Glutamatergic neuron (in vitro differentiated cells): ENCODE measurements at places on chromosomes 1 and 21.

DNA sequence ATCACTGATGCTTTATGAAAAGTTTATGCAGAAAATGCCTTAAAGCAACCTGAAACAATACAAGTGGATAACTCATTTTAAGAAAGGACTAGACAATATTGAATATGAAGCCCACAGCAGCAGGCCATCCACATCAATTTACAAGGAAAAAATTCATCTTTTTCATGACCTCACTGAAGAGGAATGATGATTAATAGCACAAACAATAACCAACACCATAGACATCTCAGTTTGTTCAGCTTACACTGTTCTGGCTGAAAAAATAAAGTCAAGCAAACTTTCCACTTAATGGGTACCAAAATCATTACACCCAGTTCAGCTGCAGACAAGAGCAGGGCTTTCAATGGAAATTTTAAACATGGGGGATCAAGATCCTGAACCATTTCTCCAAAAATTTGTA lies 380.6 kb upstream of the NEGR1 start:
- DNase-seq: no peak

DNA sequence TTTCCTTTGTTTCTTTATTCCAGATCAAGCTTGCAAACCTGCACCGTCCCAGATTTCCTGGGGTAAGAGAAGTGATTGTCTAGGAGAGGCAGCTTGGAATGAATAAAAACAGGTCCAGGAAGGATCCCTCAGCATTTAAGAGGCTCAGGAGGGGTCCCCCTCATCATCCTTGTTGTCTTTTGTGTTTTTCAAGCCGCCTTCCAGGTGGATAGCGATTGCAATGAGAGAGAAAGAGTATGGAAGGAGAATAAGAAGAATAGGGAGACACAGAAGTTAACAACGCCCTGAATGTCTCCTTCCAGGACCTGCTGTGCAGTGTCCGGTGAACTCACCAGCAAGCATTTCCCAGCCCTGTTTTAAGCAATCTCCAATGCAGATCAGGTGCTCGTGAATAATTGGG lies 8.5 kb downstream of the ERG start:
- no peak for DNase-seq

DNA sequence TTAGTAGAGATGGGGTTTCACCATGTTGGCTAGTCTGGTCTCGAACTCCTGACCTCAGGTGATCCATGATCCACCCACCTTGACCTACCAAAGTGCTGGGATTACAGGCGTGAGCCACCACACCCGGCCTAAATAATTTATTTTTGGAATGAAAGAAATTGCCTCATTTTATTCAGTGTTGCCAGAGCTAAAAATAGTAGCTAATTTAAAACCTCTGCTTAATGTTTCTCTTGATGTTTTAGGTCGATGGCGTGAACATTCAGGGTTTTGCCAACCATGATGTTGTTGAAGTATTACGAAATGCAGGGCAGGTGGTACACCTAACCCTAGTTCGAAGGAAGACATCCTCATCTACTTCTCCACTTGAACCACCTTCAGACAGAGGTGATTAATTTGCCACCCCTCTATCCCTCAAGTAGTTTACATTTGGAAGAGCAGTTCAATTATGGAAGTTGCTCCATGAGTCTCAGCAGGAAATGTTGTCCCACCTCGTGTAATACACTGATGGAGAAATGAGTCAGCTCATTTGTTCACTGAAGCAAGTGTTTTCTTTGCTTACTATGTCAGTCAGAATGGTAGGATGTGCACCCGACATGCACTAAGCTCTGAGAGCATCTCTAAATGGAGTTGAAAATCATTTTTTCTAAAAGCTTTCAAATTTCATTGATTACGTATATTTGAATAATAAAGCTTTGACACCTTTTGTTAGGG lies 54.9 kb downstream of the PATJ start:
- no peak for DNase-seq

DNA sequence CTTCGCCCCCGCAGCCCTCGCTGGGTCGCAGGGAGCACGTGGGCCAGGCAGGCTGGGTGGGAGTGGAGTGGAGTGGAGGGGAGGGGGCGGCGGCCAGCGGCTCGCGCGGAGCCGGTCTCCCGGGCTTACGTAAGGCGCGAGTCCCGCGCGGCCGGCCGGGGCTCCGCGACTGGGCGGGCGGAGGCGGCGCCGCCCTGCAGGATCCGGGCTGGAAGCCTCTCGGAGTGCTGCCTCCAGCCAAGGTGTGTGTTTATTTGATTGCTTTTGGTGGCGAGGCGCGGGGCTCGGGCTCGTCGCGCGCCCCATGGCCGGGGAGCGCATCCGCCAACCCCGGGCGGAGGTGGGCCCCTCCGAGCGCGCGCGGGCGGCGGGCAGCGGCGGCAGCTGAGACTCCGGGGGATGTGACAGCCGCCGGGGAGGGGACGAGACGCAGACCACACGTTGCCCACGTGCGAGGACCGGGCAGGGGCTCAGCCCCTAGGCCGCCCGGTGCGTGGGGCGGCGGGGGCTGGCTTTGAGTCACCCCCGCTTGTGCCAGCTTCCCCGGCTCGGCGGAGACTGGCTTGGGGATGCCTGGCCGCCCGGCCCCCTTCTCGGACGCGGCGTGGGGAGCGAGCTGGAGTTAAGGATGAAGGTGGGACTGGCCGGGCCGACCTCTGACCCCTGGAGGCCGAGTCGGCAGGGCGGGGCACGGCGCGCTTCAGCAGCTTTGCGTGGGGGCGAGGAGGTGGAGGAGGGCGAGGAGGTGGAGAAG lies 402 bp upstream of the AK4 start:
- peak; percentile 43 for DNase-seq

DNA sequence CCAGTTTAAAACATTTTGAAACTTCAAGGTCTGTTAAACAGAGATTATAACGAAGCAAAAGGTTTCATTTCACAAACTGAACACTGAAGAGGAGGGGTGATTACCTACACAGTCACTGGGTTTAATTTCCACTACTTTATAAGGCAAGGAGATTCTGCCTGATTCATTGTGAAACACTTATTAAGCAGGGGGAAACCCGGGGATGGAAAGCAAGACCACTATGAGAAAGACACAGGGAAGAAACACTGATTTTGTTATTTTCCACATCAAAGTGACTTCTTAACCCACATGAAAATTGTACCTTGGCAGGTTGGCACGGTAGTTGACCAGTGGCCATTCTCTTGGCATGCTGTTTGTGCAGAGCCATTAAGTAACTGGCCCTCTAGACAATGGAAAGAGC lies 8.1 kb upstream of the F5 start:
- no peak for DNase-seq

DNA sequence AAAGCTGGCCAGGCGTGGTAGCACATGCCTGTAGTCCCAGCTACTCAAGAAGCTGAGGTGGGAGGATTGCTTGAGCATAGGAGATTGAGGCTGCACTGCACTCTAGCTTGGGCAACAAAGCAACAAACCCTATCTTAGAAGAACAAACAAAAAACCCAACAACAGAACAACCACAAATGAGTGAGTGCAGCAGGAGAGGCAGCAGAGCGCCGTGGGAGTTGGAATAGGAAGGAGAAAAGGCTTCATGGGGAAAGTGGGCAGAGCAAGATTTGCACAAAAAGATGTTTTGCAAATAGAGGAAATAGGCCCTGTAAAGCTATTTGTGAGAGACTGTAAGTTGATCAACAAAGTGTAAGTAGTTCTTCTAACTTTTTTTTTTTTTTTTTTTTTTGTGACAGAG lies 19.6 kb downstream of the SMAP2 start:
- no peak for DNase-seq

DNA sequence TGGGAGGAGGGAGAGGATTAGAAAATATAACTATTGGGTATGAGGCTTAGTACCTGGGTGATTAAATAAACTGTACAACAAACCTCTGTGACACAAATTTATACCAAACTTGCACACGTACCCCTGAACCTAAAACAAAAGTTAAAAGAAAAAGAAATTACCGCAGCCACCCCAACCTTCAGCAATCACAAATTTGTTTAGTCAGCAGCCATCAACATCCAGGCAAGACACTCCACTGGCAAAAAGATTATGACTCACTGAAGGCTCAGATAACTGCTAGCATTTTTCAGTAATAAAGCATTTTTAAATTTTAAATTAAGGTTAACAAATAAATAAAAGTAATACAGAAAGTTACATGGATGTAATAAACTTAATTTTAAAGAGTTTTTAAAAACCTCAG lies 14.4 kb upstream of the DEPDC1 start:
- no peak for DNase-seq

DNA sequence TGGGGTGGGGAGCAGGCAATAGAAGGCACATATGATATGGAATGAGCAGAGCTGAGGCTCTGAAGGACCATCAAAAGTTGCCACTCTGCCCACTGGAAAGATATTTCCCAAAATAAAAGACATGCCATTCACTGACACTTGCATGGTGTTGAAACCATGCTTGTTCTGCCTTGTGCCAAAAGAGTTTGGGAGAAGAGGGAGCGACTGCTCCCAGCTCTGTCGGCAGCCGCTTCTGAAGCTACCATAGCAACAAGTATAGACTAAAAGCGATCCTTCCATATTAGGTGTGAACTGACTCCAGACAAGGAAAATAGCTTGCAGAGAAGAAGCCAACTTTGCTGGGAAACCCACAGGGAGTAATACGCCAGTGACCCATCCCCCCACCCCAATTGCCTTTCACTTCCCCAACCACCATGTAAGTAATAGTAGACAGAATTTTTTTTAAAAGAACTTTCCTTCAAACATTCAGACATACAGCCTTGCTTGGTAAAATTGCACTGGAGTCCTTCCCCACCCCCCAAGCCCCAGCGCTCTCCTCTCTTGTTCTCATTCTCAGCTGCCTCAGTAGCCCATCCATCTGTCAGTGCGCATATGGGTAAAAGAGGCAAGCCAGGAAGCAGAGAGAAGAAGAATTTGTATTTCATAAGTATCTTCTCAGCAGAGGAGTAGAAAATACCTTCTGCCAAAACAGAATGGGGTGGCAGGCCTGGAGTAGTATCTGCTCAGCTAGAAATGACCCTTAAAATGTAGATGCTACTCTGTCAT lies 263.7 kb downstream of the OMA1 start:
- no peak for DNase-seq

DNA sequence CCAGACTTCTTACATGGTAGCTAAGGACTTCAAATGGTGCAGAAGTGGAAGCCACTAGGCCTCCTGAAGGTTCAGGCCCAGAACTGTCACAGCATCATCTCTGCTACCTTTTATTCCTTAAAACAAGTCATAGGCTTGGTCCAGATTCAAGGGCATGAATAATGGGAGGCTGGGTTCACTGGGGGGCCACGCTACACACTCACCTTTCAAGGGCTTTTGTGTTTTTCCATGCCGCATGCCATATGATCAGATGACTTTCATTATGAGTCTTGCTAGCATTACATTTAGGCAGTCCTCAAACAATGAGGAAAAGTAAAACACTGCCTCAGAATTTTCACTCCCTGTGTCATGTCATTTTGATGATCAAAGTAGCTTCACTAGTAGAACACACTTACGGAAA lies 83.4 kb downstream of the VPS26C start:
- no peak for DNase-seq

GRCh38 chr1:179001451-179001850 lies 24.2 kb upstream of the FAM20B start:
- DNase-seq: no peak

DNA sequence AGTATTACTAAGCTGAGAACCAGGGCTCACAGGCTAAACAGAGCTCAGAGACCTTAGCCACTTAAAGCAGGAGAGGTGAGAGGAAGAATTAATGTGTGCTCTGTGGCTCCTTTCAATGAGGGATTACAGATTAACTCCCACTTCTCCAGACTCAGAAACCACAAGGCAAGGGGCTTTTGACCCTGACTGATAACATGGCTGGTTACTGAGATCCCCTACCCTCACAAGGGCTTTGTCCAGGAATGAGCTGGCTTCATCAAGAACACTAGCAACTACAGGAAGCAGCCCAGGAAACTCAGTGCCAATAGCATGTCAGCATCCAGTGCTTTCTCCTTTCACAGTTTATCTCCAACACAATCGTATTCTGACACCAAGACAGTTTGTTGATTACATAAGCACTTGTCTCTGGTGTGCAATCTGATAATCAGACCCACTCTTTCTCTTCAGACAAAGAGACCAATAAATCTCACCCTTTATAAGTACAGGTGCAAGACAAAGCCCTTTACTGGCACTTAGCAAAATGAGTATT lies 38.8 kb downstream of the ERI3 start:
- DNase-seq: no peak

DNA sequence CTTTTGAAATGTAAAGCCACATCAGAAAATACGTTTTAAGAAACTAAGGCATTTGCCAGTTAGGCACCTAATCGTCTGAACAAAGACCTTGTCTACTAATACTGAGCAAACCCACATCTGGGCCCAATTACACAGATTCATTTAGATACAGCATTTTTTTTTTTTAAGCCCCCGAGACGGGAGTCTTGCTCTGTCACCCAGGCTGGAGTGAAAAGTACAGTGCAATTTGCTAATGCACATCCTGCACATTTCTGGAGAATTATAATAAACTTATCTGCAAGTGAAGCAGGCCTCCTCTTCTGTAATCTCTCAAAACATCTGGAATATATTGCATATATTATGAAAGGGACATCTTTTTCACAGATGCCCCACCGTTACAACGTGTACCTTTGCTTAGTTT lies 3.3 kb downstream of the RSRP1 start:
- DNase-seq: no peak

- DNase-seq: no peak
Measured at GRCh38 chr1:47926461-47926999, 70.7 kb downstream of the TRABD2B start.

DNA sequence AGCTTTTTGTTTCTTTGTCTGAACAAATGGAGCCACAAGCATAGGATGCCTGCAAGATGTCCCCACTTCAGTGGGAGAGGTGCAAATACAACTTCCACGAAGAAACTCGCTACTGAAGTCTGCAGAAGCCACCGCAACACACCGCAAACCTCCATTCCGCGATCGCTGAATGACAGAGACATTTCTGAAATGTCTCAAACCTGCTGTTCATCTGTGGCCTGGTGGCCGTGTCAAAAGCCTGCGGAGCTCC lies 1.0 kb downstream of the TP53BP2 start:
- DNase-seq: peak; percentile 31

- peak; percentile 58 for DNase-seq
Measured at GRCh38 chr1:166165661-166166328, 1.0 kb downstream of the FAM78B start.

DNA sequence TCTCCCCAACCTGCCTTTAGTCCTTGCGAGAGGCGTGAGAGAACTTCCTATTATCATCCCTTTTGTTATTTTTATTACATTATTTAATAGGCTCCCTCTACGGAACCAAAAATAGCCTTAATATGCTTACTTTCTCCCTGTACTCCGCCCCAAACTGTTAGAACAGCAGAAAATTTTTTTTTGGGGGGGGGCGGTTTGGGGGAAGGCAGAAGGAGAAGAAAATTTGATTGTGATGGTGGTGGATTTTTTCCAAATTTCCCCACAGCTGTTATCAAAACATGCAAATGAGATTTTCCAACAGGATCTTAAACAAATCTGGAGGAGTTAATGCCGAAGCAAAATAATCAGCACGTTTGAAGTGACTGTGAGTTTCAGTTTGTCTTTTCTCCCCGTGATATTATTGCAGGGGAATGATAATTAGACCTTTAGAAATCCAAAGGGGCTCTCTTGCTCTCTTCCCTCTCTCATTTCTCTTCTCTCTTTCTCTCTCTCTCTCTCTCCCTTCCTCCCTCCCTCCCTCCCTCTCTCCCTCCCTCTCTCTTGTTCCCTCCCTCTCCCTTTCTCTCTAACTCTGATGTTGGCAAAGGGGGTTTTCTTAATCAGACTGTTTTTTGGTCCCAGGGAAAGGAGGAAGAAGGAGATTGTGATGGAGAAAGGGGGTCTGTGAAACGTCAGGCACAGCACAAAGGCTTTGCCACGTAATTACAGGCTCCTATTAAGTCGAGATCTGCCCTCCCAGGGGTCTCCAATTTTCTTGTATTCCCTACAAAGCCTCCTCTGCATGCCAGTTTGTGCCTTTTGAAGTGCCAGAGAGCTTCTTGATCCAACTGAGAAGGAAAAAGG lies 1.1 kb upstream of the PRRX1 start:
- DNase-seq: no peak

- no peak for DNase-seq
Measured at GRCh38 chr1:61182049-61182448, 99.7 kb downstream of the NFIA start.
